SHP77 treated with DMSO at 0.1 percent for 48 hours (cell line): ENCODE measurements at places on chromosomes 7 and 10.

DNA sequence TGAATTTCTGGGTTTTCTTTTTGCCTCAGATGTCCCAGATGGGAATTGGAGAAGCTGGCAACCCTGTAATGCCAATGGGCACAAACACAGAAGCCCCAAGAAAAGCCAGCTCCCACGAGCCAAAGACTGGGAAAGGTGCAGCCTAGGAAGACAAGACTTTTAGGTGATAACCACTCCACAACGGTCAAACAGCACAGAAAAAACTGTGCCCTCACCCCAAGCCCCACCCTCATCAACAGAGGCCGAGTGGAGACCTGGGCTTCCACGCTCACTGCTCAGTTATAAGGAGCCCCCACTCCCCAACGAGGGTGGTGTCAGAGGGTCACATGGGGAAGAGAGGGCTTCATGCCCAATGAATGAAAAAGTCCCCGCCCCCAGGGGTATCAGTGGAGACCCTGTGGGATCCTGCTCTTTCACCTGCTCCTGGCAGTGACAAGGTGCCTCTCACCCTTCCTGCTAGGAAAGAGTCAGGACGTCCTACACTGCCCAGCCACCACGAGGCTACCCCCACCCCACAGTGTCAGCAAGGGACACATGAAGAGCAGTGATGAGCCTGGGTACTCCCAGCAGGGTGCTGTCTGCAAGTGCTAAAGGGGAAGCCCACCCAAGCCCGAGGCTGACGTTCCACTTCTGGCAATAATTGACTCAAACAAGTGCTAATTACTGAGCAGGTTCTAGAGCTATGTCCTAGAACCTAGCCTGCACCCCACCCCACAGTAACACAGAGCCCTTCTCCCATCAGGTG, 8.3 kb downstream of the TMEM273 start:
- DNase-seq, result no peak

DNA sequence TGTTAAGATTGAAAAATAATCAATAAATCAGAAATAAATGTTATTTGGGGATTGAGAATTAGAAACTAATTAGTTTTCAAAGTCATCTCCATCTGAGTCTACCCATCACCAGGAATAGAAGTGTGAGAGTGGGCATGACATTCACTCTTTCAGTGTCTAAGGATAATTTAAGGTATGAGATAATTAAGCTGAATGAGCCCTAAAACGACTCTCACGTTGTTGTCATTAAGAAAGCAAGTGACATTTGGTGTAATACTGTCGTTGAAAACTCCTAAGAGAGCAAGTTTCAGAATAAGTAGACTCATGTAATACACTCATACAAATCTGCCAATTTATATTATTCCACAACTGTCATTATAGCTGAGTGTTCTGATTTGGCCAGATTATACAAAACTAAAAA, 7.1 kb downstream of the AGMO start:
- no peak for DNase-seq

GRCh38 chr7:10793995-10794775, 179.5 kb upstream of the PHF14 start:
- no peak for DNase-seq

GRCh38 chr7:131945313-131945911, 389.0 kb upstream of the PODXL start:
- no peak for DNase-seq

- peak; percentile 61 for DNase-seq
Measured at GRCh38 chr7:43756368-43757072, 2.0 kb upstream of the BLVRA start.

- no peak for DNase-seq
Measured at GRCh38 chr7:138663725-138664710, 37.1 kb downstream of the SVOPL start.
